SJCRH30 (cell line): ENCODE measurements at places on chromosomes 5 and 9.

GRCh38 chr9:36550135-36550534 is 22.6 kb upstream of the MELK start:
- no peak for DNase-seq

DNA sequence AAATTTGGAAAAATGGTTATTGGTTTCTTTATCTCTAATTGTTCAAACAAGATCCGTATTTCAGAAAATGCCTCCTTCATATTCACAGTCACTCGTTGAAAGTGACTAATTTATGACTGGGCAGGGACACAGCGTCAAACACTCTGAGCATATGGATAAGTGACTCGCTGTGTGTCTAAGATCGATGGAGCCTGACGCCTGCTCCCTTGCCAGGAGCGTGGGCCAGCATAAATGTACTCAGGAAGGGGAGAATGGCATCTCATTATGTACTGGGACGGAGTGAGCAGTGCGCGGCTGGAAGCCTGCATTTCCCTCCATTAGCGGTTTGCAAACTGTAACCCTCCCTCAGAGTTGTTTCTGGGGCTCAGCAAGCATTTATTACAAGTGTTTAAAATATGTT is 79.8 kb upstream of the CAST start:
- DNase-seq: no peak

GRCh38 chr5:126143622-126144021 is 279.6 kb upstream of the GRAMD2B start:
- DNase-seq: no peak

DNA sequence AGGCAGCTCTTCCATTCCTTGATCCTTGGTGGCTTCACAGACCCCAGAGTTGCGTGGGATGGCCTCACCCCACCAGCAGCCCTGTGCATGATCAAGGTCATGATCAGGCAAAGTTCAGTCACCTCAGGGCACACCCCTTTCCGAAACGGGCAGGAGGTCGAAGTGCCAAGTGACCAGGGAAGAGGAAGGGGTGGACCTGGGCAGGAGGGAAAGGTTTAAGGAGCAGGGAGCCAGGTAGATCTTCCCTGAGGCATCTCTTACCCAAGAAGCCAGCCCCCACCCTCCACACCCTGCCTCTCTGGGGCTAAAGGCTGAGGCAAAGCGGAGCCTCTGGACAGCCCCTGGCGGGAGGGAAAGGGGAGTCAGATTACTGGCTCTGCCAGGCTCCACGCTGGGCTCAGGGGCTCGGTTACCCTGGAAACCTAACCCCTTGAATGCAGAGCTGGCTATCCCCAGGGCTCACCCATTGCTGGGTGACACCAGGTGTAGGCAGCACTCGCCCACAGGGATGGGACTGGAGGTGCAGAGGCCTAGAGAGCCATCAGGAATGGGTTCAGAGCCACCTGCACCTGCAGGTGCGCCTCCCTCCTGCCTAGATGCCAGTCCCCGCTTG is 3.6 kb downstream of the MGAT4B start:
- DNase-seq: peak; percentile 38

- DNase-seq: peak; percentile 63
Observed at GRCh38 chr9:22084336-22085035, 75.4 kb upstream of the CDKN2B start.

DNA sequence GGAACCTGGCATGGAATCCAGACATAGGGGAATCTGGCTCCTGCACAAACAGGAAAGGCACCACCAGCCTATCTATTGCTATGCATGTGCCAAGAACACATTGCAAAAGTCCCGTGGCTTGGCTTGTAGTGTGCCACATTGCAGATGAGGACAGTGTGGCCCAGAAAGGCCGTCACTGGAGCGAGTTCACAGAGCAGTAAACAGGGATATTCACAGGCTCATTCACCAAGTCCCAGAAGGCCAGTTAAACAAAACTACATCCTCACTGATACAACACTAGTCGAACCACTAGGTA is 39.6 kb upstream of the TRIM32 start:
- DNase-seq: no peak

DNA sequence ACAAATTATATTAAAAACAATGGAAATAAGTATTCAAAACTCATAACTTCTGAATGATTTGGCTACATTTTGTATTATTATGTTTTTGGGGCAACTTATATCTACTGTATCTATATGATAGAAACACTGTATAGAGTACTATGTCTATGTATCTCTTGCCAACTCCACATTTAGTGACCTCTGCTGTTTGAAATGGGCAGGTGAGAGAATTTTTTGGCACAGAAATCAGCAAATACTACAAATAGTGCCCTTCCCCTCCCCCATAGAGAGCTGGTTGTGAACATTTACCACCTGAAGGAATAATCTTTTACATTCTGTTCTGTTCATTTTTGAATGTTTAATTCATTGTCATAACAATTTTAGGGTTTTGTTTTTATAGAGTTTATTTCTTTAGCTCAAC is 545.3 kb downstream of the PDE4D start:
- peak; percentile 32 for DNase-seq

GRCh38 chr5:6786786-6787495 is 73.7 kb downstream of the TENT4A start:
- no peak for DNase-seq

DNA sequence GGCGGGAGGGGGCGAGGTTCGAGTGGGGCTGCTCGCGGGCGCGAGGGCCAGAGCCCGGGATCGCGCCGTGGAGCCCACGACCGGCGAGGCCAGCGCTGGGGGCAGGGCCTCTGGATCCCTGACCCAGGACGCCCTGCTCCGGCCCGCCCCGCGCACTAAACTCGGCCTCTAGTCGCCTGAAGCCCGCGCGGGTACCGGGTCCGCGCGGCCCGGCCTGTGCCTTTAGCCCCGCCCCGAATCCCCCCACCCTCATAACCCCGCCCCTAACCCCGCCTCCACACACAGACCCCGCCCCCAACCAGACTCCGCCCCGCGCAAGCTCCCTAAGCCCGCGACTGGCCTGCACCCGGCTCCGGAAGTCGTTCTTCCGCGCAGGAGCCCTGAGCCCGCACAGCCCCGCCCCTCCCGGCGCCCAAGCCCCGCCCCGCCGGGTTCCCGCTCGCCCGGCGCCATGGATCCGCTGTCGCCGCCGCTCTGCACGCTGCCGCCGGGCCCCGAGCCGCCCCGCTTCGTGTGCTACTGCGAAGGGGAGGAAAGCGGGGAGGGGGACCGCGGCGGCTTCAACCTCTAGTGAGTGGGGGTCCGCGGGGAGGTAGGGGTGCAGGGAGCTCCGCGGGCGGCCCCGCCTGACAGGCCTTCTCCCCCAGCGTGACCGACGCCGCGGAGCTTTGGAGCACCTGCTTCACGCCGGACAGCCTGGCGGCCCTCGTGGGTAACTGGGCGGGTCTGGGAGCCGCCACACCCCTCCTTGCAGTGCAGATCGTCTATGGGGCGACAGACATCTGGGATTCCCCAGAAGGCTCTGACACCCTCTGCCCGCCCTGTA is at the start of gene PAXX:
PAXX (plus strand) TSS at position 430 of the 826 bp plus-strand sequence; CDS start at position 452, 22 bp downstream.
- DNase-seq: peak; percentile 92

- DNase-seq: no peak
Observed at GRCh38 chr9:12539580-12539975, 153.6 kb upstream of the TYRP1 start.

GRCh38 chr9:109074236-109074889 is 45.4 kb downstream of the TMEM245 start:
- DNase-seq: no peak
